Mesothelial cell of epicardium (in vitro differentiated cells): ENCODE measurements at places on chromosomes 7 and 10.

DNA sequence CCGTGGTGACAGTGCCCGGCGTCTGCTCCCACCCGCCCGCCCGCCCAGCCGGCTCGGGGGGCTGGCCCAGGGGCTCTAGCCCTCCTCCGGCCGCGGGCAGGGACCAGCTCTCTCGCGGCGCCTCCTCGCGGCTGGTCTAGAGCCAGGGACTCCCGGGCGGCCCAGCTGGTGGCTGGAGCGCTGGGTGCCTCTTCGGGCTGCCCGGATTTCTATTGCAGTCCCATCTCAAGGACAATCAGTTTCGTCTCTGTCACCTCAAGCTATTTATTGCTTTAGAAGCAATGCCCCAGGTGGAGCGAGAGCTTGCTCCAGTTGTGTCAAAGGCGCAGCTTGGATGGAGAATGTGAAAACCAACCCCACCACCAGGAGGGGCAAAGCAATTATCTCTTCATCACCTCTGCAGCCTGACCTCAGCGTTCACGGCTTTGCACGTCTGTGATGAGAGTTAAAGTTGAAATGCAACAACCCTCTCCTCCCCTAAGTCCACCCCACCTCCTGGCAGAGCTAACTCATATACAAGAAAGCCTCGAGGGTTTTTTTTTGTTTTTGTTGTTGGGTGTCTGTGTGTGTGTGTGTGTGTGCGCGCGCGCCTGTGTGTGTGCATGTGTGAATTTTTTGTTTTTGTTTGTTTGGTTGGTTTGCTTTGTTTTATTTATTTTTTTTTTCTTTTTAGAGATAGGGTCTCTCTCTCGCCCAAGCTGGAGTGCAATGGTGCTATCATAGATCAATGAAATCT lies at the start of gene ITGA8:
Gene ITGA8 (minus strand): TSS at position 24 of the 736 bp plus-strand sequence. CDS start 151 bp downstream, outside the sequence.
- peak within 1 kb of the TSS; percentile 92 for H3K4me3 ChIP-seq
- DNase-seq, result peak; percentile 43
- peak within 1 kb of the TSS; percentile 86 for H3K27ac ChIP-seq
- H3K27me3 ChIP-seq, result peaks cover 55% of the 10 kb centered on the region
- no peaks in the 10 kb centered on the region for H3K36me3 ChIP-seq

- H3K27ac ChIP-seq, result no peak overlapping the region
- H3K36me3 ChIP-seq, result no peaks in the 10 kb centered on the region
- no peaks in the 10 kb centered on the region for H3K27me3 ChIP-seq
- peaks cover 36% of the 10 kb centered on the region for H3K4me1 ChIP-seq
- peak overlapping the region; percentile 71 for H3K4me3 ChIP-seq
Observed at GRCh38 chr7:30285067-30285535, 704 bp downstream of the ZNRF2 start.

DNA sequence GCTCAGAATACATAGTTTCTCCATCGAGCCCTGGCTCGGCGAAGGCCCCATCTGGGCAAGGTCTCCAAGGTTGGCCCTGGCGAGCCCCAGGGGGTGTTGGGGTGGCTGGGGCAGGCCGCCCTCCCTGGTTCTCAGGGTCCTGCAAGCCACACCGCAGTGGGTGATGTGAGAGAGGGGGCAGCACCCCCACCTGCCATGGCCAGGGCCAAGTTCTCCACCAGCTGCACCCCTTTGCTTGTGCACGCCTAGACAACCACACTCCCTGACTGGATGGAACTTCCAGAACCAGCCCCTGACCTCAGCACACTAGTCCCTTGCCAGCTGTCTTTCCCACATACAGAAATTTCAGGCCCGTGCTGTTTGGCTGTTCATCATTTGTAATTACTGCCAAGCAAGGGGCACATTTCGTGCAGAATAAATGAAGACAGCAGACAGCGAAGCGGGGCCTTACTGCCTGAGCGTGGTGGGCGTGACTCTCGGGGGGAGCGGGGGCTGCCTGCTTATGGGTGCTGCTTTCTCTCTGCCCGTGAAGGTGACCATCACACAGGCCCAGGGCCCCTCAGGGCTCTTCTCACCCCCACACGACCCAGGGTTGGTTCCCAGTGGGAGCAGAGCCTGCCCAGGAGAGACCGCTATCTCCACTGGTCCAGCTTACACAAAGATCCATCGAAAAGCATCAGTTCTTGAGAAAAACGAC lies 85.9 kb downstream of the ADARB2 start:
- H3K4me3 ChIP-seq, result no peak overlapping the region
- peaks cover 9% of the 10 kb centered on the region for H3K27me3 ChIP-seq
- DNase-seq, result no peak
- no peak overlapping the region for H3K27ac ChIP-seq

GRCh38 chr10:60271319-60272040 lies 118.2 kb downstream of the ANK3 start:
- peak overlapping the region; percentile 40 for H3K27ac ChIP-seq
- H3K36me3 ChIP-seq, result peaks cover 17% of the 10 kb centered on the region
- DNase-seq, result no peak
- no peaks in the 10 kb centered on the region for H3K27me3 ChIP-seq
- no peak overlapping the region for H3K4me3 ChIP-seq

- H3K4me1 ChIP-seq, result peaks cover 7% of the 10 kb centered on the region
- no peaks in the 10 kb centered on the region for H3K36me3 ChIP-seq
- no peak for DNase-seq
- no peak overlapping the region for H3K4me3 ChIP-seq
- peaks cover 22% of the 10 kb centered on the region for H3K27me3 ChIP-seq
Observed at GRCh38 chr10:100904917-100905316, 7.8 kb upstream of the SLF2 start.

DNA sequence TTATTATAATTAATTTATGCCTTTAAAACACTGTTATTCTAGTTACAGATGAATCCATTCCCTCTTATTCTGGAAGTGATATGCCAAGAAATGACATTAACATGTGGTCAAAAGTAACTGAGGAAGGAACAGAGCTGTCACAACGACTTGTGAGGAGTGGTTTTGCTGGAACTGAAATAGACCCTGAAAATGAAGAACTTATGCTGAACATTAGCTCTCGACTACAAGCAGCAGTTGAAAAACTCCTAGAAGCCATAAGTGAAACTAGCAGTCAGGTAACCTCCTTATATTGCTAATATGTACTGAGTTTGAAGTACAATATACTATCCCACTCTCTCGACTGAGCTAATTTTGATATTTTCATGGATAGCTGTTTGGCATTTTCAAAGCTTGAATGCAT lies 81.6 kb downstream of the CYP51A1 start:
- DNase-seq, result no peak
- peak overlapping the region; percentile 39 for H3K27ac ChIP-seq
- H3K4me3 ChIP-seq, result no peak overlapping the region
- peaks cover 19% of the 10 kb centered on the region for H3K36me3 ChIP-seq
- H3K4me1 ChIP-seq, result peaks cover 13% of the 10 kb centered on the region

GRCh38 chr10:113854761-113855588 lies 514 bp downstream of the NHLRC2 start:
- peaks cover 36% of the 10 kb centered on the region for H3K4me1 ChIP-seq
- H3K27ac ChIP-seq, result peak overlapping the region; percentile 98
- peaks cover 5% of the 10 kb centered on the region for H3K36me3 ChIP-seq
- DNase-seq, result peak; percentile 44

GRCh38 chr7:104160375-104160774 lies 47.4 kb downstream of the ORC5 start:
- H3K4me1 ChIP-seq, result peaks cover 5% of the 10 kb centered on the region
- H3K4me3 ChIP-seq, result no peak overlapping the region
- no peak for DNase-seq
- H3K27ac ChIP-seq, result no peak overlapping the region

DNA sequence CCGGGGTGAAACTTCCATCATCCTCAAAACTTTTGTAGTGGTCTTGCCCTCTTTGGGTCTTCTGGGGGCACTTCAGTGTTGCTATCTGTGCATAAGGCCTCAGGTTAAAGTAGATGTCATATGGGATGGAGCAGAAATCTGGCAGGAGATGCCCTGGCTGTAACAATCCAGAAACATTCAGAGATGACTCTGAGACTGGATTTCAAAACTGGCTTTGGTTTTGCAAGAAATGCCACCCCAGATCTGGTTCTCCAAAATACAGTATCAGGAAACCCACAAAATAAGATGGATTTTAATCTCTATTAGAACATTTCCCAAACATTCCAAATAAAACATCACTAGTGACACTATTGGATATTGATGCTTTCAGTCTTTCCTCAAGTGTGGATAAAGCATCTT lies 191.5 kb downstream of the REEP3 start:
- no peak for DNase-seq
- peaks cover 8% of the 10 kb centered on the region for H3K27me3 ChIP-seq
- H3K27ac ChIP-seq, result peak overlapping the region; percentile 15
- no peaks in the 10 kb centered on the region for H3K36me3 ChIP-seq

DNA sequence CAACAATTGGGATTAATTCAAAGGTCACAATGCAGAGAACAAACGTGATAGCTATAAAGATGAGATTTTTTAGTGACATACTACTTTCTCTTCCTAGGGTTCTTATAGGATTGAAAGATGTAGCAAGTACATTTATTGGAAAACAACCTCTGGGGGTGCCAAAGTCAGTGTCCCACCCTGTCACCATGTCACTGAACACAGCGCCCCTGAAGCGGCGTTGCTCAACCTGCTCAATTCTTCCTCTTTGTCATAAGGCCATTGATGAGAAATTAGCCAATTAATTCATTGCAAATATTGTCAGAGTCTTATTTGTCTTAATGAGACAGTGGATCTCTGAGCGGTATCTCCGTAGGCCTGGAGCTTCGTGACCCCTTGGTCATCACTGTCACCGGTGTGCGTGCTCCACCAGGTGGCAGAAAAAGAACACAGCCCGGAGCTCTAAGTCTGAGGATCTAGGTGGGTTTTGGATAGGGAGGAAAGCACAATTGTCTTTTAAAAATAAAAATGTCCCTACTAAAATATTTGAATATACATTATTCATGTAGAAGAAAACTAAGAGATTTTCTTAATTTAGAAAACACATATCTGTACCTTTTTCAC lies 362.6 kb downstream of the PAXIP1 start:
- H3K4me3 ChIP-seq, result no peak overlapping the region
- H3K27me3 ChIP-seq, result no peaks in the 10 kb centered on the region
- no peak overlapping the region for H3K27ac ChIP-seq
- H3K36me3 ChIP-seq, result no peaks in the 10 kb centered on the region

DNA sequence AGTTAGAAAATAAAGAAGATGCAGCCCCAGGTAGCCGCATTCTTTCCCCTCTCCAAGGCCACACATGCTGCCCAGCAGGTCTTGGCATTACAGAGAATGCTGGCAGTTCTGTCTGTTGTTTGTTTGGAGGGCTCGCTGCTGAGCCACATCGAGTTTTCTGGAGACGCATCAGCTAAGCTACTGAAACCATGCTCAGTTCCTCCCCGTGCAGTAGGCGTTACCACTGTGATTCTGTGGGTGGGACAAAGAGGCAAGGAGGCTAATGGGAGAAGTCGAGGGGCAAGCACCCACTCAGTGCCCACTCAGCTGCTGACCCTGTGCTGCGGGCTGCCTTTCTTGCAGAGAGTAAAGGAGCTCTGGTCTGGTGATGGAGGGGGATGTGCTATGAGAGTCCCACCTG lies 15.5 kb upstream of the GTPBP4 start:
- peaks cover 8% of the 10 kb centered on the region for H3K4me1 ChIP-seq
- H3K27me3 ChIP-seq, result peaks cover 4% of the 10 kb centered on the region
- H3K27ac ChIP-seq, result no peak overlapping the region
- no peak for DNase-seq

DNA sequence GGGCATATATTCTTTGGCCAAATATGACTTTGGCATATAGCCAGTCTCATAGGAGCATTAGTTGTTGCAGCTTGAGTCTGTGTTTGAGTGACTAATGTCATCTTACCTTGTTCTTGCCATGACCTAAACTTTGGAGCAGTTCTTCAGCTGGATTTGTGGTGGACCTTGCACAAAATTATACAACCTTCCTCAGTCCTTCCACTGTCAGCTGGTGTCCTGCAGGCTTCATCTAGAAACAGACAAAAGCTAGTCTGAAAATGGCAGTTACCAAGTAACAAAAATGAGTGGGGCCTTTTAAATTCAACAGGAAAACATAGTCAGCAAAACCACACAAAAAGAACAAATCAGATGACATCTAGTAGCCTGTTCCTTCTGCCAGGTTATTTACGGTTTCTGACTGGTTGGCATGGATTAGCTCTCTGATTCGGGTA lies 59.5 kb upstream of the HECTD2 start:
- peaks cover 5% of the 10 kb centered on the region for H3K4me1 ChIP-seq
- peaks cover 10% of the 10 kb centered on the region for H3K27me3 ChIP-seq
- H3K27ac ChIP-seq, result no peak overlapping the region
